ENCODE measurements at places on chromosomes 11 and 22.

DNA sequence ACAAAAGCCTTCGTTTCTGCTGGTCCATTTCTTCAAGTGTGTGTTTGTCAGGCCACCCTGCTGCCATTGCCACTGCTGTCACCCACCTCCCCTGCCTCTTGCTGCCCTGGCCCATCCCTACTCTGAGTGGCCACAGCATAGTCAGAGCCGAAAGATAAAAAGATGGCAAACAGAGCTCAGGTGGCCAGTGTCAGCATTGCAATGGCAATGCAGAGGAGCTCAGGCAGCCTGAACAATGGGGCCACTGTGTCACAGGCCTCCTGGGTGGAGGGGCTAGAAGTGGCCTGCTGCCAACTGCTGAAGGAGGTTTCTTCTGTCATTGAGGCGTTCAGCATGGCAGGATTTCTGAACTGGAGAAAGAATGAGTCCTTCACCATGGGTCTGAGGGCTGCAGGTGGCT is 137.1 kb downstream of the CSNK2A3 start:
- DNase-seq, result no peak

GRCh38 chr11:6006395-6006794 is 351 bp downstream of the OR56A4 start:
- DNase-seq, result no peak

DNA sequence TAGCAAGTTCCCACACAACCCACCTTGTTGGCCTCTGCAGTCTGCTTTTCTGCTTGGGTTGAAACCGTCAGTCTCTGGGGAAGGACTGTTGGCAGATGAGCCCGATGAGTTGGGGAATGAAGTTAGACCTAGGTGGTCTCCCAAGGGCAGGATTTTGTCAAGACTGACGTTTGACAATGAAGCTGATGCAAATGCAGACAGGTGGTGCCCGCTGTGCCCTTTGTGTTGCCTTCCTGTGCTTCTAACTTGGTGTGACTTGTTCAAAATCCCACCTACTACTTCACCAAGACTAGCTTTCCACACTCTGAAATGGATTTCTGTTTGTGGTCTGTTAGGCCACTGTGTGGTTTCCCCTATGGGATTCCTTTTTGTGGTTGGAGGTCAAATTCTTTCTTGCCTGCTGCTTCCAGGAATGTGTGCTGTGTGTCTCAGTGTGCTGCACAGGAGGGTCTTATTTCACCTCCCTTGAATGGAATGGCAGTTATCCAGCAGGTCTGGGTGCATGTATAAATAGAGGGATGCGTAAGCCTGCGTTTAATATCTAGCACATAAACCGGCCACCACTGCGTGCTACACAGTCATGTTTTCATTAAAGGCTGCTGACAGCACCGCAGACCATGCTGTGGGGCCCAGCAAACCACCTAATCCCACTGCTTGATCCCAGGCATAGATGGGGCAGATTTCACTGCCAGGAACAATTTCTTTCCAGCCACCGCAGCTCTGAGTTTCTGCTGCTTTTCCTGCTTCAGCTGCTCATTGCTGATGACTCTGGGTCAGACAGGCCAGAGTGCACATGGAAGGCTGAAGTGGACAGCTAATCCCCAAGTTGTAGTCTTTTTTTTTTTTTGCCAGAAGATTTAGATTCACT is 44.8 kb downstream of the ADAMTS8 start:
- no peak for DNase-seq

DNA sequence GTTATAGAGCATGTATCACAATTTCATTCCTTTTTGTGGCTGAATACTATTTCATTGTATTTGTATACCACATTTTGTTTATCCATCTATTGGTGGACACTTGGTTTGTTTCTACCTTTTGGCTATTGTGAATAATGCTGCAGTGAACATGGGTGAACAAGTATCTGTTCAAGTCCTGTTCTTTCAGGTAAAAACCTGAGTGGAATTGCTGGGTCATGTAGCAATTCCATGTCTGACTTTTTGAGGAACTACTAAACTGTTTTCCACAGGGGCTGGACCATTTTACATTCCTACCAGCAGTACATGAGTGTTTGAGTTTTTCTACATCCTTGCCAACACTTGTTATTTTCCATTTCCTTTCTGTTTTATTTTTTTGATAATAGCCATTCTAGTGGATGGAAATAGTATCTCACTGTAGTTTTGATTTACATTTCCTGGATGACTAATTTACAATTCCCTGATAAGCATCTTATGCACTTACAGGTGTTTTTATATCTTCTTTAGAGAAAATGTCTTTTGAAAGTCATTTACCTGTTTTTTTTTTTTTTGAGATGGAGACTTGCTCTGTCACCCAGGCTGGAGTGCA is 12.2 kb downstream of the CABIN1 start:
- DNase-seq, result no peak

DNA sequence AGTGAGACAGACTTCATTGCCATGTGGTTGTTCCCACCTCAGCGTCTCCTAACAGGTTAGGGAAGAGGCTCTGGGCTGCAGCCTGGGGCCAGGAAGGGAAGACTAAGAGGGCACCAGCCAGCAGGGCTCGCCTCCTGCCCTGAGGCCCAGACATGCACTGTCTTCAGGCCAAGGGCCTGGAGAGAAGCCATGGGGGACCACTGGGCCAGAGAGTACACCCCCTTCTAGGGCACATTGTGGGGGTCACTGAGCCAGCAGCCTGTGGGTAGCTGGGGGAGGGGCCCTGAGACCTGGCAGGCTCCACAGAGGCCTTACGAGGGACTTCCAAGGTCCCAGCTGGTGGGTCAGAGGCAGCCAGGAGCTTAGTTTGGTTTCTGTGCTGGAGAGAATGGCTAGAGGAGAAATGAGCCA is 25.0 kb upstream of the MYRF start:
- DNase-seq, result no peak

- DNase-seq, result no peak
Measured at GRCh38 chr11:59761993-59762392, 6.8 kb downstream of the STX3 start.

DNA sequence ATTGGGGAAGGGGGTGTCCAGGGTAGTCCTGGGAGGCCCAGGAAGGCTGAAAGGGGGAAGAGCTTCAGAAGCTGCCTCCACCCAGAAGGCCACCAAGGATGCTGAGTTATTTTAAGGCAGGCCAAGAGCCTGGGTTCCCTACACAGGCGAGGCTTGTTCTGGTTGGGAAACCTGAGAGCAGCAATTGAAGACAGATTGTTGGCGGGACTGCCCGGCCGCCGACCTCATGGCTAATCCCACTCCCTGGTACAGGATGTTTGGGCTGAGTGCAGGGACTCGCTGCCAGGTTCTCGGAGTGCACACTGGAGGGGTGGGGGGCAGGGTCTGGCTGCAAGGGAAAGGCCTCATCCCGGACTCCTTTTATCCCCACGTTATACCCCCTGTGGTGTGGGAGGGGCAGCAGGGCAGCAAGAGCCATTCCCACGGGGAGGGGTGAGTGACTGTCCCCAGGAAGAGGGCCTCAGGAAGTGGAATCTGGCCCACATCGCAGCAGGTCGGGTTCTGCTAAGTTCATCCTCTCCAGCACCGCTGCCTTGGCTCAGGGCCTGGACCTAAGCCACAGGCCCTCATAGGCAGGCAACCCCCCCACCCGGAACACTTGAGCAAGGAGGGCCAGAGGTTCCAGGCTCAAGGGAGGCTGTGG is 43.6 kb upstream of the PRR5 start:
- DNase-seq, result no peak

DNA sequence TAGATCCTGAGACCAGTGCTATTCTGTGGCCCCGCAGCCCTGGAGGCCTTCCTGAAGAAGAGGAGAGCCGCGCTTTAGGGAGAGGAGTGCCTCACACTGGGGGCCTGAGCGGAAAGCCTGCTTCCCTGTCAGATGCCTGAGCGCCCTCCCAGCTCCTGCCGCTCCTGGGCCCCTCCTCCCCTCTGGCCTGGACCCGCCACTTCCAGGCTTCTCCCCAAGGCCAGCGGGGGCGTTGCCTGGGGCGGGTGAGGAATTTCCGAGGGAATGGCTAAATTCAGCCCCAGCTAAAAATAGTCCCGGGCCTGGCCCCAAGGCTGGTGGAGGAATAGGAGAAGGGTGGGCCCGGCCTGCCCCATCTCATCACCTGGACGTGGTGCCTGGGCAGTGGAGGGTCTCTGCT is 15.4 kb downstream of the ARHGEF17 start:
- no peak for DNase-seq

DNA sequence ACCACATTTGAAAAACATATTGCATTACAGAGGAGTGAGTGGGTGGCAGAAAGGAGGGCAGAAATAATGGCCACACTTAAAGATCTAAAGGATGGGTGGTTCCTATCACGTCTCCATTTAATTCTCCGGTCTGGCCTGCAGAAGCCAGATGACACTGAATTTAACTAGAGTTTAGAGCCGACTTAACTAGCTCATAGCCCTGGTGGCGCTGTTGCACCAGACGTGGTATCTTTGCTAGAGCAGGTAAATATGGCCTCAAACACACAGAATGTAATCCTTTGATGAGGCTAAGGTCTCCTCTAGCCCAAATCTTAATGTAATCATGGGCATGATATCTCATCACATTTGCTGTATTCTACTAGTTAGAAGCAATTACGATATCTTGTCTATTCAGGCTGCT is 51.5 kb upstream of the GAL start:
- peak; percentile 87 for DNase-seq

DNA sequence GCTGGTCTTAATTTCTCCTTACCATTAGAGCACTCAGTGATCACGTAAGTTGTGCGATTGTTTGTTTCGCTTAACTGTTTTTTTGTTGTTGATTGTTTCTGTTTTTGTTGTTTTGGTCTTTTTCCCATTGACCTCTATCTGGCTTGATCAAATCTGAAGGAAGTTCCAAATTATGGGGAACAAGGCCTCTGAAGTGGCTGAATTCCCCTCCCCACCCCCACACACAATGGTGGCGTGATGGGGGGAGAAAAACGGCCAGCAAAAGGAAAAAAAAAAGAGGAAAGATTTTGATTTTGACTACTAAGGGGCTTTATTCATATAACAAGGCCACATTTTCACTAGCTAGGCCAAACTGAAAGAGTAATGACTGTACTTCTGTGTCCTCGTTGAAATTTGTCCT is 53.6 kb downstream of the OSBPL5 start:
- no peak for DNase-seq

DNA sequence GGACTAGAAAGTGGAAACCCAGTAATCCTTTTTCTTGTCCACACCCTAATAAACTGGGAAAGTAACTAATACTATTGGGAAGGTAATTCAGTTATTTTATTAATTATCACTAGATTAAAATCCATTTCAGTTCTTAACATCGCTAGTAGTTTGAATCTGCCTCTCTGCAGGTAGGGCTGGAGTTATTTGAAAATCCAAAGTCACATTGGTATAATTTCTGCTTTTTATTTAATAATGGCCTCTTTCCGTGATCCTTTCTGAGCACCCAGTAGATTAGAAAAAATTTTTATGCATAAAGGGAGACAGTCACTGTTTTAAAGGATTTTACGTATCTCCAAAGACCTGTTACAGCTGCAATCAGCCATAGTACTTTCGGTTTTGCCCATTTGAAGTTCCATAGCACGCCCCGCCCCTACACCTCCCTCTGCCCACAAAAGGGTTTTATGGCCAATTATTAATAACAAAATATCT is 605 bp upstream of the COPB1 start:
- DNase-seq, result no peak

- DNase-seq, result peak; percentile 44
Measured at GRCh38 chr11:76380159-76380976, 564 bp downstream of the THAP12 start.

DNA sequence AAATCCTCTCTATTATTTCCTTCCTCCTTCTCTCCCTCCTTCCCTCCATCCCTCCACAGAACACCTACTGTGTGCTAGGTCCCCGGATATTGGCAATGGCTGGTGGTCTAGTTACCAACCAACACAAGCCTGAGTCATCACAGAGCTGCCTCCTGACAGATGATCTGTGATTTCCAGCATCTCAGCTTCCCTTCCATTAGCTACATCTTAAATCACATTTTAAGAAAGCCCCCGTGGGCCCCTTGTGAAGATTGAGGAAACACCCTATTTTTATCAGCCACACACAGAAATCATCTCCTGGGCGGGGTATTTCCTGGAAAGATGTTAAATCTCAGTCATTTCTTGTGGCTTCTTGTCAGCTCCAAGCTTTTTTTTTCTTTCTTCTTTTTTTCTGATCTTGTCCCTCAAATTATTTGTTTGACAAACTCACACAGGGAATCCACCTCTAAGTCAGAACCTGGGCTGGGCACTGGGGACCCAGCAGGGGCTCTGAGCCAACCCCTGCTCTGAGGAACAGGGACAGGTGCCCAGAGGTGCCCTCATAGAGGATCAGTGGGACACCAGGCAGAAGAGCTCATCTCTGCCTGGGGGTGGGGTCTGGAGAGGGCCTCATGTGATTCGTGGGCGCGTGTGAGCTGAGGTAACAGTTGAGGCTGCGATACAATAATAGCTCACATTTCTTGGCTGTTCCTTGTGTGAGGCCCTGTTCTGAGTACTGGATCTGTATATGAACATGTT is 42.4 kb downstream of the CACNA1I start:
- no peak for DNase-seq

DNA sequence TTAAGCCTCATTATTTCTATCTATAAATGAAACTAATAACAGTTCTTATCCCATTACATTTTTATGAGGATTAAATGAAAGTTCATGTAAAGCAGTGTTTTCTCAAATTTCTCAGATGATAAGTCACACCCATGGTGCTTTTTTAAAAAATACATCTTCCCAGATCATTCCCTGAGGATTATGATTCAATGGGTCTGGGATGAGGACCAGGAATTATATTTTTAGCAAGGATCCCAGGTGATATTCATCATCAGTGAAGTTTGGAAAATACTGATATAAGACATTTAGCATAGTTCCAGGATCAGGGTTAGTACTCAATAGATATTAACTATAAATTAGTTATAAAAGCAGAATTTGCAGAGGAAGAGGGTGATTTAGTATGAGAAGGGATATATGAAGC is 89.1 kb downstream of the BBOX1 start:
- no peak for DNase-seq

DNA sequence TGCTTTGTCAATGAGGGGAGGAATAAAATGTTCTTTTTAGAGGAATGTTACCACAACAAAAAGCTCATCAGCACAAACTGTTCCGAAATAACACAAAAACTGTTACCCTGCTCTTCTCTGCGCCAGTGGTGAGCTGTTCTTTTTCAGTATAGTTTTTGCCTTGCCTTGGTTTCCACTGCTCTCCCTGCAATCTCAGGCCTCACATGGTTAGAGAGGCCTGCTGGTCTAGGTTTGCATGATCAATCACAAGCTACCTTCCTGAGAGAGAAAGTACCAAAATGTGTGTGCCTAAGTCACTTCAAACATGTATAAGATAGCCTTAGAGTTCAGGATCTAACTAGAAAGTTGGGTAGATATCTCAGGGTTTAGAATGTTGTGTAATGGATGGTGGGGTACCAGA is 114.6 kb downstream of the STIM1 start:
- no peak for DNase-seq

- no peak for DNase-seq
Measured at GRCh38 chr11:77967121-77967520, 27.3 kb downstream of the INTS4 start.

DNA sequence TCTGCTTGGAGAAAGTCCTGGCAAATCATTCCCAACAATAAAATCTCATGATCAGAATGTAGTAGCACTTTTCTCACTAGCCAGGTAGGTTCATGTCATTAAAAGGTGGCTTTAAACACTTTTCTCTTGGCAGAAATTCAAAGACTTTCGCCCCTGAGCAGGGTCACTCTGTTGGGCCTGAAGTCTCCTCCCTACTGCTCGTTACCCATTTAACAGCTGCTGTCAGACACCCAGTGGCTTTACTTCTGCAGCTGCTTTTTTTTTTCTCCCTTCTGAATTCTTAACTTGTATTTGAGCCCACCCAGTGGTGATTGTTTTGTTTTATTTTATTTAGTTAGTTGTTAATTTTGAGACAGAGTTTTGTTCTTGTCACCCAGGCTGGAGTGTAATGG is 25.0 kb downstream of the ARHGAP8 start:
- DNase-seq, result no peak

GRCh38 chr11:30171661-30172060 is 59.2 kb upstream of the FSHB start:
- DNase-seq, result no peak
